ELR (cell line): ENCODE measurements at places on chromosomes 7 and 10.

- no peak for DNase-seq
Measured at GRCh38 chr7:106914018-106914607, 49.0 kb downstream of the PIK3CG start.

DNA sequence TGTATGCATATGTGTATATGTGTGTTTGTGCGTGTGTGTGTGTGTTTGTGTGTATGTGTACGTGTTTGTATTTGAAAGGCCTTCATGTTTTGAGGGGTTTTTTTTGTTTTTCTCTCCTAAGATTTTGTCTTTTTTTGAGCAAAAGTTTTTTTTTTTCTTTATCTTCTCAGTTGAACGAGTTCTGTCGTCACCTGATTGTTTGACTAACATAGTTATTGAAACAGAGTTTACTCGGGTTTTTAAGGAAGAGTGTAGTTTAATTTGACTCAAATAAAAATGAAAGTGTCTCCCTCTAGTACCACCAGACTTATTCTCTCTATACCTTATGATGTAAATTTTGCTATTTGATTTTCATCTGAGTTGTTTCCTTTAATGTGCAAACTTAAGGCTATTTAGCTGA, 73.5 kb downstream of the ST8SIA6 start:
- no peak for DNase-seq

DNA sequence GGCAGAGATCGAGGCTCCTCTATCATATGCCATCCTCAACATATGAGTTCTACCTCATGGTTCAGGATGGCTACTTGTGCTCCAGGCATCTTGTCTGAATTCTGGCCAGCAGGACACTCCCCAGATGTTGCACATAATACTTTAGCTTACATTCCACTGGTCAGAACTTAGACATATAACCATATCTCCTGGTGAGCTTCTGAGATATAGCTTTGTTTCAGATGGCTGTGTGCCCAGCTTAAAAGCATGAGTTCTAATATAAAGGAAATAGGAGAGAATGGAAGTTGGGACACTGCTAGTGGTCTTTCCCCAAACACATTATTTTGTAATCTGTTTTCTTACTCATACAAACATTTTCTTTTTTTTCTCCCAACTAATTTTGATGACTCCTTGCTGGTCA, 50.8 kb upstream of the IFRD1 start:
- DNase-seq: peak; percentile 31

GRCh38 chr10:99551158-99551557, 18.4 kb downstream of the NKX2-3 start:
- peak; percentile 83 for DNase-seq

- DNase-seq: peak; percentile 40
Measured at GRCh38 chr10:3786295-3787015, 1.4 kb upstream of the KLF6 start.

- DNase-seq: peak; percentile 19
Measured at GRCh38 chr10:7846591-7846990, 28.3 kb downstream of the TAF3 start.

GRCh38 chr10:33721509-33721908, 387.0 kb upstream of the NRP1 start:
- no peak for DNase-seq

DNA sequence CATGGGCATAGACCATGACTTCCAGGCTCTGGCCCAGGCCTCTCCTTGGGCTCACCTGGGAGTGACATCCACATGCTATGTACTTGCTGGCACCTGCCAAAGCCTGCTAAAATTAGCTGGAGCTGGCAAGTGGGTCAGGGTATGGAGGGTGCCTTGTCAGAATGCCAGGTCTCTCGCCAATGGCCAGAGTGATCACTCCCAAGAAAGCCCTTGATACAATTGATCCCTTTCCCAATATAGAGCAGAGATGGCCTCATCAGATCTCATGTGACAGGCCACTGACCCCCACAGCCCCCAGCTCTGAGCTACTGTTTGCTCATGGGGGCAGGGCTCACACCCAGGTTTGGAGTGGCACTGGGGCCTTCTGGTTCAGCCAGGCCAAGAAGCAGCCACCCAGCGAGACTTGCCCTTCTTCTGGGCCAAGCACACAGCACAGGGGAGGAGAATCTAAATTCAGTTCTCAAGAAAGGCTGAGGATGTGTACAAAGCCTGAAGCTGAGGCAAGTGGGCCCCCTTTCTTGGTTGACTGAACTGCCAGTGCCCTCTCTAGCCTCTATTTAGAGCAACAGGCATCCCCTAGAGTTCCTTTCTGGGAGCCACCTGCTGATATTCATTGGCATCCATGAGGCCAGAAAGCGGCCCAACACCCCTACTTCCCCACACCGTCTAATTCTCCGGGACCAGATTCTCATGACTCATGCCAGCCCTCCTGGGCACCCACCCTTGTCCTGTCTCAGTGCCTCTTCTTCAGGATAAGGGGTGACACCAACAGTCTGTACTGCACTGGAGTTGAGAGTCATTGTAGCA, 18.9 kb upstream of the MYL7 start:
- DNase-seq: no peak

DNA sequence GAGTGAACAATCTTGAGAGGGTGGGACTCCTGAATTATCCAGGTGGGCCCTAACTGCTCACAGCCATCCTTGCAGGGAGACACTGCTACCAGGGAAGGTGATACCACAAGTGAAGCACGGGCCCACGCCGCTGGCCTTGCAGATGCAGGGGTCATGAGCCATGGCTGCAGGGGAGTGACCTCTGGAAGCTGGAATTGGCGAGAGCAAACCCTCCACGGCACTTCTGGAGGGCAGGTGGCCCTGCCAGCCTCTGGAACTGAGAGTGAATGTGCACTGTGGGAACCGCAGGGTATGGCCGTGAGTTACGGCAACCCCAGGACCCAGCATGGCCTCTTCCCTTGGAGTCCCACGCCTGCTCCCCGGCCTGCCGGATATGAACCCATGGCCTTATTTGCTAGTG, 37.5 kb downstream of the STK32C start:
- no peak for DNase-seq
